ENCODE measurements at places on chromosomes 6 and 20.

- no peak for DNase-seq
Observed at GRCh38 chr6:106973018-106973835, 1.3 kb downstream of the CD24 start.

DNA sequence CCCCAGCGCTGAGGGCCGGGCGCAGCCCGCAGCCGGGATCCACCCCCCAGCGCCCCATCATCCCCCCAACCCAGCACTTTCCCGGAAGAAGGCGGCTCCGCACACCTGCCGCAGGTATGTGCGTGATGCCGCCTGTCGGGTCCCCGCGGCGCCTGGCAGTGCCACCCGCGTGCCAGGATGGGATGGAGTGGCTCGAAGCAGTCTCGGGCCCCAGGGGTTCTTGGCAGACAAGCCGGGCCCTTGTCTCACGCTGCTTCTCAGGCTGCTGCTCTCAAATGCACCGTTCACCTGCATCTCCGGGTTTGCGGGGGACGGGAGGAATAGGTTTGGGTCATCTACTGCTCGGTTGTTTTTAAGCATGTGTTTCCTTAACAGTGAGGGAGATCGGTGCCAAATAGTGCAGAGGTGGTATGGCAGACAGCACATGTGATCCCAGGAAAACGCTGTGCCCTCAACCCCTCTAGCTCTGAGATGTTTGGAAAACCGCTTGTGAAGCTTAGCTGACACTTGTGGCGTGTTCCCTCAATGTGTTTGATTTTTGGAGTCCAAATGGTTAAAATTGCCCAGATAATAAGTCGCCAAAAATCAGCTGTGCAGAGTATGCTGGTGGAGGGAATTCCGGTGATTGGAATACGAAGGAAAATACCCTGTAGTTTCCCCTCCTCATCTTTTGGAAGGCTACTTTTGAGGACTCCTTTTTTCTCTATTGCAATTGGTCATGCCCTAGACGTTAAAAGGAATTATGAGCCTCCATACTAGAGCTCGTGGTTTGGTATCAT is 926 bp downstream of the MYLIP start:
- no peak for DNase-seq

- DNase-seq, result no peak
Observed at GRCh38 chr6:117919275-117919674, 12.2 kb downstream of the SLC35F1 start.

DNA sequence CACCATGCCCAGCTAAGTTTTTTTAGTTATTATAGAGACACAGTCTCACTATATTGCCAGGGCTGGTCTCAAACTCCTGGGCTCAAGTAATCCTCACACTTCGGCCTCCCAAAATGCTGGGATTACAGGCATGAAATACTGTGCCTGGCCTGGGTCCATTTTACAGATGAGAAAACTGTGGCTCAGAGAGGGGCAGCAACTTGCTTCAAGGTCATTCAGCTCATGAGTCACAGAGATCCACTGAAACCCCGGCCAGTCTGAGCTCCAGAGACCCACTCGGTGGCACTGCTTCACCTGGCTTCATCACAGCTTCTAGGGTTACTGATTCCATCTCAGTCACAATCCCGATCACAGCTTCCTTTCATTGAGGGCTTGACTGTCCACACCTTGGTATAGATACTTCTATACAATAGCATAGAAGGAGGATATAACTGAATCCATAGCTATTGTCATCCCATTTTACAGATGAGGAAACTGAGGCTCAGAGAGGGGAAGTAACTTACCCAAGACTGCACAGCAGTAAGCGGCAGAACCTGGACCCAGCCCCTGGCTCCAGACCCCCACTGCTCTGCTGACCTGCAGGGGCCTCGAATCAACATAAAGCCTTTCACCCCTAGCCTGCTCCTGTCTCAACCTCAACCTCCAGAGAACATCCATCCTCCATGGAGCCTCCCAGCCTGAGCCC is 11.8 kb downstream of the NOL4L start:
- no peak for DNase-seq

DNA sequence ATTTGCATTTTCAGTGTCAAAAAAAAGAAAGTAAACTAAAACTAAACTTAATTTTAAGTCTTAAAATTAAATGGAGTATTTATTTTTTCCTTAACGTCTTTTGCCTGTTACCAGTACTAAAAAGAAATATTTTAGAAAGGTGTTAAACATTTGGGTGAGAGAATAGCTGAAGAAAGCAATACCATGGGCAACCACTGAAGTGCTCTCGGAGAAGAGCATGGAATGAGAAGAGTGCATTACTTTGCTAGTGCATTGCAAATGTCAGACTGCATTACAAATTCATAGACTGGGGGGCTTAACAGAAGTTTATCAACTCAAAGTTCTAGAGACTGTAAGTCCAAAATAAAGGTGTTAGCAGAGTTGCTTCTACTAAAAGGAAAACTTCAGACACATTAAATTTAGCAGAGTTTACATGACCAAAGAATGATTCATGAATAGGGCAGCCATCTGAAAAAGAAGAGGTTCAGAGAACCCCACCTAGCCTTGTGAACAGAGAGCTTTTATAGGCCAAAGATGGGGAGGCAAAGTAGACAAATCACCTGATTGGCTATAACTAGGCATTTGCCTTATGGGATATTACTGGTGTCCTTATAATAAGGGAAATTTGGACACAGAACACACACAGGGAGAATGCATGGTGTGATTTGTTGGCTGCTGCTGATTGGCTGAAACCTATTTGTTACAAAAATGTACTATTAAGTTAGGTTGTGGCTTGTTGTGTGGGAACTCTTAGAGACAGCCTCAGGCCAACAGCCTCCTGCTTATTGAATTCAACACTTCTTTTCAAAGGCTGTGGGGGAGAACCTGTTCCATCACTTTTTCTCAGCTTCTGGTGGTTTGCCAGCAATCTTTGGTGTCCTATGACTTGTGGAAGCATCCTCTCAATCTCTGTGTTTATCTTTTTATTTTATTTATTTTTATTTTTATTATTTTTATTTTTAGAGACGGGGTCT is 106.7 kb upstream of the RREB1 start:
- DNase-seq, result no peak

- no peak for DNase-seq
Observed at GRCh38 chr6:121857551-121857950, 422.1 kb downstream of the GJA1 start.

DNA sequence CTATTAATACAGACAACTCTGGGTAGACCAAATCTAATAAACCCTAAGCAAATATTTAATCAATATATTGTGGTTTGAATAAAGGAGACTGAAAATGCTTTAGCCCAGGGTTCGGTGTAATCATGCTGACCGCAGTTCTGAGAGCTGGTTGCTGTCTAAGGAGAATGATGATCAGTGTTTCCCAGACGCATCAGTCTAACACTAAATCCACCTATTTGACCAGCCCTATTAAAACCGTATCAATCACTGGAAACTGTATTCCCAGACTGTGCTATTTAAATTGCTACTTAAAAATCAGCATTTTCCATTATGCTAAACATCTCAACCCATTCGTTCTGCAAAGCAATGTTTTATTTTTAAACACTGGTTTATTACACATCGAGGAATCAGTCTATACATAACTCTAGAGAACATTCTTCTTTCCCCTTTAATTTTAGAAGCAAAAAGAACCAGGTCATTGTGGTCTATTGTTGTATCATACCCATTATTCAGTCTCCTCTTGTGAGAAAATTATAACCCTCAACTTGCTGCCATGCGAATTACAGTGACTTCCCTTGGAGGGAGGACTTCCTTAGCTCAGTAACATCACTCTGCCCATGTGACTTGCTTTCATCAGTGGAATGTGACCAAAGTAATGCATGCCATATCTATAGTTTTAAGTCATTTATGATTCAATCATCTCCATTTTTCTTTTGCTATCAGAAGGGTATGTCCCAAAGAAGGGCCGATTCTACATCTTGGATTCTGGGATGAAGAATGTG is 515.2 kb upstream of the JAG1 start:
- DNase-seq, result no peak

- DNase-seq, result no peak
Observed at GRCh38 chr6:19432966-19433498, 404.1 kb upstream of the ID4 start.

DNA sequence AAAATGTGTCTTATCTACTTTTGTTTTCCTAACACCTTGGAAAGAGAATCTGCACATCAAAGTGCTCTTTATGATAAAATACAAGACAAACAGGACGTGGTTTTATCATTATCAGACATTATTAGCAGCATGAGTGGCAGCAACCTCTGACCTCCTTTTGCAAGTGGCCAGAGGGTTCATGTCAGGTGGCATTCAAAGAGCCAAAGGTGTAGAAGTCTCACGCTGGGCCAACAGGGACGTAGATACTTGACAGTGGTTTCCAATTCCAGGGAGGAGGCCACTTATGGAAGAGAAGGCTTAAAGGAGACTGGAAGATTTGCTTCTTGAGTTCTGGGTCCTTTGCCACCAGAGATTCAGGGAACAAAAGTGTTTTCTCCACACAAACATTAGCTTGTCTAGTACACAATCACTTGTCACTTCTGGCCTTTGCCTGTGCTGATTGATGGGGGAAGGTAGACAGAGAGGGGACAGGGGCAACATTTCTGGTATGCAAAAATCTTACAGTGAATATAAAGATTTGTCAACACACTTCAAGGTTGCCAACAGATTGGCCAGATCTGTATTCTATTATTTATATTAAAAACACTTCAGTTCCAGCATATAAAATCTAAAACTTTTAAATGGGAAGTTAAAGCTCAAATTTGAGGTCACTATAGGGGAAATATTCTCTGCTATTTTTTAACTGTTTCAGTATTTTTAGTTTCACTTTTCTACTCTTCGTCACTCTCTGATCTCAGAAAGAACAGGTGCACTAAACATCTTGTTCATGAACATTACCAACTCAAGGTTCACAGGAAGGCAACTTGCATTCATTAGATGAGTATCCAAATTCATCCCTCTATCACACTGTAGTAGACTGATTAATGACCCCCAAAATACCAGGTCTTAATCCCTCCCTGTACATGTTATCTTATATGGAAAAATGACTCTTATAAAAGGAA is 52.1 kb upstream of the FBXO30 start:
- no peak for DNase-seq

DNA sequence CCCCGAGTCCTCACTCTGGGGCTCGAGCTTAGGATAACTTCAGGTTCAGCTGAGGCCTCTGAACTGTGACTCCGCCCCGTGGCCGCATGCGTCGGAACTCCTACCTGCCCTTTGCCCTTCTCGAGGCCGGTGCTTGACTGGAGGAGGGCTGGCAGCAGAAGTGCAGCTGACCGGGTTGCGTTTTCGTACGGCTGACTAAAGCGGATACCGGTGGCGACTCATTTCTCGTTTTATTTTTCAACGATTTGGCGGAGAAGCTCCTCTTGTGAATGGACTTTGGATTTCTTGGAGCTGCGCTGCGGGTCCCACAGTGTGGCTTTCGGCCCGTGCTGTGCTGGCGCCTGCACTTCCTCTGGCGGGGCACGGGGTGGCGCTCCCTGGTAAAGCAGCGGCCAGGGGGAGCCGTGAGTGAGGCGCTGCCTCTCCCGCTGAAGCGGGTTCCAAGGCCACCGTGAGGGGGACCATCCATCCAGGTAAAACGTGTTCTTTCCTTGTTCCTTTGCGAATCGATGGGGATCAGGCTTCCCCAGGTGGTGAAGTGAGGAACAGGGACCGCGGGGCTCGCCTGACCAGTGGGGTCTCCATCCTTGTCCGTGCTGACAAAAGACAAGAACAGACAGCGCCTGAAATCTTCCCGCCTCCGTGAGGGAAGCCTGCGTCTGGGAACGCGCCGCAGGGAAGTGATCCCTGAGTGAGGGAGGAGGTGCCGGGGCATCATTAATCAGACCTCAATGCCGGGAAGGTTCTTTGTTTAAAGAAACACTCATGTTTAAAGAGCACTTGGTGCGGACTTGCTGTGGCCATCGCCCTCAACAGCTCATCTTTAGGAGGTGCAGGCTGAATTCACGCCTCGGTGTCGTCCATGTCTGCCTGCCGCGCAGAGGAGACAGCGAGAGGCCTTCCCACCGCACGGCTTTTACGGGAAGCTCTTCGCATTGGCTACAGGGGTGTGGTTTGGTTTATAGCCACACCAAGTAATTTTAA is 38.8 kb downstream of the ERMARD start:
- peak; percentile 67 for DNase-seq

DNA sequence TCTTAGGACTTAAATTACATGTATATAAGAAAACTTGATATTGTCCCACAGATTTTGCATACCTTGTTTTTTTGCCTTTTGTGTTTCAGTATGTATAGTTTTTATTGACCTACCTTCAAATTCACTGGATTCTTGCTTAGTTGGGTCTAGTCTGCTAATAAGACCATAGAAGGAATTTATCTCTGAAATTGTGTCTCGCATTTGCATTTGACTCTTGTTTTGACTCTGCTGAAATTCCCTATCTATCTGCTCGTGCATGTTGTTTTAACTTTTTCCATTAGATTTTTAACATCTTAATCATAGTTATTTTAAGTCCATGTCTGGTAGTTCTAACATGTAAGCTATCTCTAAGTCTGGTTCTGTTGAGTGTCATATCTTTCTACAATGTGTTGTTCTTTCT is 163.9 kb downstream of the SCP2D1 start:
- no peak for DNase-seq

DNA sequence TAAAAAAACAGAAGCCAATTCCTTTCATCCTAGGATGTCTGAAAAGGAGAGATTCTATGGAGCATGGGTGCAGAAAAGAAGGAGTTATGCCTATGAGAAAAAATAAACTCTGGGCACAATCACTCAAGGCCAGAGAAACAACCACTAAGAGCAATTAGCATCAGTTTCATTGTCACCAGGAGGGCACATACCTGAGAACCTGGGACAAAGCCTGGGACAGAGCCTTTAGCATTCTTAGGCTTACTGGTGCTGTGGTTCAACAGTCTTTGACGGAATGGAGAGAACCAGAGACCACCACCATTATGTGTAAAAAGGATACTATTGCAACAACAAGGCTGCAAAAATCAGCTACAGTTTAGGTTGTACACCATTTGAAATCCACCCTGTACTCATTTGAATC is 29.4 kb upstream of the BCKDHB start:
- no peak for DNase-seq

DNA sequence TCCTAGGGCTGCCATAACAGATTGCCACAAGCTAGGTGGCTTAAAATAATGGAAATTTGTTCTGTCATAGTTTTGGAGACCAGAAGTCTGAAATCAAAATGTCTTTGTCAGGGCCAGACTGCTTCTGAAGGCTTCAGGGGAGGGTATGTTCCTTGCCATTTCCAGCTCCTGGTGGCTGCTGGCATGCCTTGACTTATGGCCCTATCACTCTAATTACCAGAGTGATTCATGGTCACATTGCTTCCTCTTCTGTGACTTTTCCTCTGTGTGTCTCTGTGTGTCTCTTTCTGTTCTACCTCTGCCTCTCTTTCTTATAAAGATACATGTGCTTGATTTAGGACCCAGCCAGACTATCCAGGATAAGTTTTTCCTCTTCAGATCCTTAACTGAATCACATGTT is 635.2 kb upstream of the IMPG1 start:
- DNase-seq, result no peak

GRCh38 chr20:48283470-48284110 is 498.3 kb upstream of the SULF2 start:
- no peak for DNase-seq

DNA sequence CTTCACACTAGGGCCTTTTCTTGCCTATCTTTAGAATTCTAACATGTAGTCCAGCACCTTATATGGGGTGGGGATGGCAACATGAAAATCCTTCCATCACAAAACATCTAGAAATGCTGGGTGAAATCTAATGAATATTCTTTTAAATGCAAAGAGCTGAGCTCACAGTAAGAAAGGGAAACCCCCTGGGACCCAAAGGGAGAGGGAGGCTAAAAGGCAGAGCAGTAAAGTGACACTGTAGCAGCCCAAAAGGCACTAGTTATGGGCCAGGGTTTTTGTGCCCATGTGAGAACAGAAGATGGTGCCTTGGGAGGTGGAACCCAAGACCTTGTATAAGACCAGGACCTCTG is 66.7 kb downstream of the TRAM2 start:
- DNase-seq, result no peak

- no peak for DNase-seq
Observed at GRCh38 chr6:50030777-50031562, 9.2 kb upstream of the DEFB110 start.
